ENCODE measurements at places on chromosomes 7 and 10.

DNA sequence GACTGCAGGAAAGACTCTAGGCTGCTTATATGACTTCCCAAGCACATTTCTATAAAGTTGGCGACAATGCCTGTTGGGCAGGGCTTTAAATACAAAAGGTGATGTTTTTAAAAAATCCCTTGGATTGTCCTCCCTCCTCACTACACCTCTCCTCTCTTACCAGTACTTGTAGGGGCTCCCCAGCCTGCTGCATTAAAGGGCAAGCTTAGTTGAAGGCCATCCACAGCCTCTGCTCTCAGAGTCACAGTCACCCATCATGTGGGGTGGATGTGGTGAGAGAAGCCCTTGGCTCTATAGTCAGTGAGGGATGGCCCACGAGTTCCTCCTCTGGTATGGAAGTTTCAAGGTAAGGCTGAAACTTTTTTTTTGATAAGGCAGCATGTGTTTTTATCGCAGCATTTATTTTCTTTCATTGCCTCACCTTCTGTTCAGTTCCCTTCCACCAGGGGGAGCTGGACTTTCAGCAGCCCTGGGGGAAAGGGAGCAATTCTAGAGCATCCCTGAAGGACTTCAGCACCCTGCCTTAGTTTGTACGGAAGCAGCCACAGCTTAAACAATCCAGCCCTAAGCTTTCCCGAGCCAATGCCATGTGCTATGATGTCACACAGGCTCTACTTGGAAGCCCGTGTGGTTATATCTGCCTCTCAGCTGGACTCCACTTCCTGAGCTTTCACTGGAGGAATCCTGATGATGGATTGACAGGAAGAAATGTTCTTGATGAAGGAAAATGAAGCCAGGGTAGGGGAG is 131.9 kb downstream of the CALCR start:
- peak; percentile 26 for DNase-seq

- no peak for DNase-seq
Measured at GRCh38 chr10:18984531-18984930, 64.1 kb upstream of the MALRD1 start.

DNA sequence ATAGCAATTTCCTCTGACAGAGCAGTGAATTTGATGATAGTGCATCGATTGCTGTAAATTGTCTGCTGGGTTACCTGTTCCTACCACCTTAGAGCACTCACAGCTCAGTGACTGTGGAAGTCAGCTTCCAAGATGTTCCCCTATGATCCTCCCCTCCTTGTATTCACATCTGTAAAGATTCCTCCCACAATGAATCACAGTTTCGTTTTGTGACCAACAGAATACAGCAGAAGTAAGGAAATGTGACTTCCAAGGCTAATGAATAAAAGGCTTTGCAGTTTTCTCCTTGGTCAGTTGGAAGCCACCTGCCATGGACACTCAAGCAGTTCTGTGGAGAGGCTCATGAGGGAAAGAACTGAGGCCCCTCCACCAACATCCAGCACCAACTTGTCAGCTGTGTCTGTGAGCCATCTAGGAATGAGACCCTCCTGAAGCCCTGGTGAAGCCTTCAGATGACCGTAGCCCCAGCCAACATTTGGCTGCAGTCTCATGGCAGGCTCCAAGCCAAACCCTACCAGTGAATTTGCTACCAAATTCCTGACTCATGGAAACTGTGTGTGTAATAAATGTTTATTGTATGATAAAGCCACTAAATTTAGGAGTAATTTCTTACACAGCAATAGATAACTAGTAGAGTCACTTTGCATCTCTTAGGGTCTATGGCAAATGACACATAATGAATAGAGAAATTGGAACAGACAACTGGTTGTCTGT is 309.5 kb upstream of the NPVF start:
- DNase-seq = no peak

- no peak for DNase-seq
Measured at GRCh38 chr7:129055294-129055816, 444 bp upstream of the TNPO3 start.

- peak; percentile 15 for DNase-seq
Measured at GRCh38 chr10:125521721-125522680, 161.0 kb downstream of the TEX36 start.

GRCh38 chr10:95467162-95467599 is 94.0 kb downstream of the SORBS1 start:
- peak; percentile 8 for DNase-seq

DNA sequence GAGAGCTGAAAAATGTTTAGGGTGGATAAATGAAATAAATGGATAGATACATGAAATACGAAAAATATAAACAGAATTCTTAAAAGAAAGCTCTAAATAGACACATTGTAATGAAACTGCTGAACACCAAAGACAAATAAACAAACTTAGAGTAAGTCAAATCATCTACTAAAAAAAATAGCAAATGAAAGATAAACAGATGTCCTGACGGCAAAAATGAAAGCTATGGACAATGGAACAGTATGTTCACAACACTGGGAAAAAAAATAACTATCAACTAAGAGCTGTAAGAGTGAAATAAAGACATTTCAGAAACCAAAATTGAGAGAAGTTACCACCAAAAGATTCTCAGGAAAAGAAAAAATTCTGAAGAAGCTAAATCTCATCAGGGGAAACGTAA is 106.1 kb downstream of the SGMS1 start:
- DNase-seq = no peak

GRCh38 chr7:115827305-115828045 is 203.1 kb downstream of the TFEC start:
- DNase-seq = no peak

GRCh38 chr7:87933605-87933952 is 472 bp upstream of the ADAM22 start:
- no peak for DNase-seq

GRCh38 chr10:123703195-123703790 is 37.1 kb downstream of the GPR26 start:
- no peak for DNase-seq

- no peak for DNase-seq
Measured at GRCh38 chr10:8874972-8875371, 820.5 kb downstream of the GATA3 start.

- DNase-seq = no peak
Measured at GRCh38 chr7:50836646-50837045, 54.0 kb upstream of the GRB10 start.

GRCh38 chr7:38751416-38751815 is 120.2 kb upstream of the AMPH start:
- peak; percentile 73 for DNase-seq

- DNase-seq = no peak
Measured at GRCh38 chr7:121755286-121755685, 117.7 kb upstream of the PTPRZ1 start.

DNA sequence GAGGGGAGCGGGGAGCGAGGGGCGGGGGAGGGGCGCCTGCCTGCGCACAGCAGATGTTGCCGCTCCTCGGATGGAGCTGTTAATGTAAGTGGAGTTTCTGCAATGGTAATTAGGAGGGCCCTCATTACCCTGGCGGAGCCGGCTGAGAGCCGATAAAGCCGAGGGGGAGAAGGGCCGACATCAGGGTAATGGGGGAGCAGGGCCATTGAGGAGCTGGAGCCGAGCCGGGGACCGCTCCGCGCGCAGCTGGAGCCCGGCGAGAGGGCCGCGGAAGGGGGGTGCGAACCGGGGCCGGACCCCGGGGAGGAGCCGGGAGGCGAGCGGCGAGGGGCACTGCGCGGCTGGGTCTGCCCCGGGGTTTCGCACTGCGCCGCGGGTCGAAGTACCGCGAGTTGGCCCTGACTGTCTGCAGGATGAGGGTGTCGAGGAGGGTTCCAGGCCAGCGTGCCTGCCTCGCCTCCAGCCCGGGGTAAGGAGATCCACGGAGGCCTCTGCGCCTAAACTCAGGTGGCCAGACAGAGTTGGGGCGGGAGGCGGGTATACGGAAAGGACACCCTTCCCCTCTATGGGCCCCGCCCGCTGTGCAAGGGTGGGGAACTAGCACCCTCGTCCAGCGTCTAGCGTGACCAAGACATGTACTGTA is 55.0 kb upstream of the LBX1 start:
- DNase-seq = no peak
